ENCODE measurements at places on chromosomes 5 and 9. TPM values are rescaled to one million over a fixed set of nuclear protein-coding genes. Genes with fewer than 3 reads are reported as not detected.

- DNase-seq = no peak
Measured at GRCh38 chr5:132785365-132785764, 8.3 kb upstream of the SEPTIN8 start.

DNA sequence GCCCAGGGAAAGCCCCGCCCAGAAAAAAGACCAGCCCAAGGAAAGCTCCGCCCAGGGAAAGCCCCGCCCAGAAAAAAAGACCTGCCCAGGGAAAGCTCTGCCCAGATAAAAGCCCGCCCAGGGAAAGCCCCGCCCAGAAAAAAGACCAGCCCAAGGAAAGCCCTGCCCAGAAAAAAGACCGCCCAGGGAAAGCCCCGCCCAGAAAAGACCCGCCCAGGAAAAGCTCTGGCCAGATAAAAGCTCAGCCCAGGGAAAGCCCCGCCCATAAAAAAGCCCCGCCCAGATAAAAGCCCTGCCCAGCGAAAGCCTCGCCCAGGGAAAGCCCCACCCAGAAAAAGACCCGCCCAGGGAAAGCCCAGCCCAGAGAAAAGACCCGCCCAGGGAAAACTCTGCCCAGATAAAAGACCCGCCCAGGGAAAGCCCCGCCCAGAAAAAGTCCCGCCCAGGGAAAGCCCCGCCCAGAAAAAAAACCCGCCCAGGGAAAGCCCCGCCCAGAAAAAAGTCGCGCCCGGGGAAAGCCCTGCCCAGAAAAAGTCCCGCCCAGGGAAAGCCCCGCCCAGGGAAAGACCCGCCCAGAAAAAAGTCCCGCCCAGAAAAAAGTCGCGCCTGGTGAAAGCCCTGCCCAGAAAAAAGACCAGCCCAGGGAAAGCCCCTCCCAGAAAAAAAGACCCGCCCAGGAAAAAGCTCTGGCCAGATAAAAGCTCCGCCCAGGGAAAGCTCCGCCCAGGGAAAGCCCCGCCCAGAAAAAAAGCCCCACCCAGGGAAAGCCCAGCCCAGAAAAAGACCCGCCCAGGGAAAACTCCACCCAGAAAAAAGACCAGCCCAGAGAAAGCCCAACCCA, 11.9 kb downstream of the GRIN1 start:
- peak; percentile 85 for DNase-seq

- no peak for DNase-seq
Measured at GRCh38 chr5:125042261-125042890, 295.9 kb upstream of the ZNF608 start.

Gene SLC6A7
- total RNA-seq = not detected

- no peak for DNase-seq
Measured at GRCh38 chr9:107609547-107609946, 120.0 kb upstream of the KLF4 start.

GRCh38 chr5:142233083-142234032, 91.5 kb downstream of the SPRY4 start:
- no peak for DNase-seq

GRCh38 chr5:139017624-139018023, 142.5 kb upstream of the LRRTM2 start:
- no peak for DNase-seq

Gene NEUROG1
- not detected for total RNA-seq

DNA sequence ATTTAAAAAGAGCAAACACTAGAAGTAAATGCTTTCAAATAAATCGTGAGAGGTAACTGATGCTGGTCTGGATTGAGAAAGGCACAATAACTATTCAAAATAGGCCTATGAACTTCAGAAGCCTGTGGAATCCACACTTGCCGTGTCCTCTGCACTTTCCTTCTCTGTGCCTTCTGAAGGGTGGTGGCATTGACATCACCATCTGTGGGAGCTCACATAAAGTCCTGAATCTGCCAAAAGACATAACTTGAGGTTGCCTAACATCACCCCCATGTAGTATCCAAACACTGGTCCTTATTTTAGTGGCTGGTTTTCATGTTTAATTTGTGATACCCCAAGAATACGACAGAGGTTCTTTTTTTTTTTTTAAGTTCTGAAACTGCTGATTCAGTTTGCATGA, 59.8 kb downstream of the IRF1 start:
- no peak for DNase-seq

Gene PPIC
- 11.9 TPM for total RNA-seq

All from H9 (cell line).